M059J (cell line): ENCODE measurements at places on chromosomes 1 and 21.

DNA sequence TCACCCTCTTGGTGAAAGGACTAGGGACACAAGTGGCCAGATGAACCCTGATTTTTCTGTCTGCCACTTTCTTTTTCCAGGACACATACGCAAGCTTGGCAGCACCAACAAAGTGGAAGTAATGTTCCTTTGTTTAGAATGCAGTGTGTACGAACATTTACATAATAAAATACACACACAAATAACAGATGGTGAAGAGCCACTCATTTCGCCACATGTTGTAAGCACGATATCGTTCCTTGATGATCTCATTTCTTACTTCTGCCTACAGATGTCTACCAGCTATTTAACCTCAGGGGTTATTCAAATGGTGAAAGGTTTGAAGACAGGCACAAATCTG, 670.2 kb upstream of the CXADR start:
- DNase-seq = no peak

DNA sequence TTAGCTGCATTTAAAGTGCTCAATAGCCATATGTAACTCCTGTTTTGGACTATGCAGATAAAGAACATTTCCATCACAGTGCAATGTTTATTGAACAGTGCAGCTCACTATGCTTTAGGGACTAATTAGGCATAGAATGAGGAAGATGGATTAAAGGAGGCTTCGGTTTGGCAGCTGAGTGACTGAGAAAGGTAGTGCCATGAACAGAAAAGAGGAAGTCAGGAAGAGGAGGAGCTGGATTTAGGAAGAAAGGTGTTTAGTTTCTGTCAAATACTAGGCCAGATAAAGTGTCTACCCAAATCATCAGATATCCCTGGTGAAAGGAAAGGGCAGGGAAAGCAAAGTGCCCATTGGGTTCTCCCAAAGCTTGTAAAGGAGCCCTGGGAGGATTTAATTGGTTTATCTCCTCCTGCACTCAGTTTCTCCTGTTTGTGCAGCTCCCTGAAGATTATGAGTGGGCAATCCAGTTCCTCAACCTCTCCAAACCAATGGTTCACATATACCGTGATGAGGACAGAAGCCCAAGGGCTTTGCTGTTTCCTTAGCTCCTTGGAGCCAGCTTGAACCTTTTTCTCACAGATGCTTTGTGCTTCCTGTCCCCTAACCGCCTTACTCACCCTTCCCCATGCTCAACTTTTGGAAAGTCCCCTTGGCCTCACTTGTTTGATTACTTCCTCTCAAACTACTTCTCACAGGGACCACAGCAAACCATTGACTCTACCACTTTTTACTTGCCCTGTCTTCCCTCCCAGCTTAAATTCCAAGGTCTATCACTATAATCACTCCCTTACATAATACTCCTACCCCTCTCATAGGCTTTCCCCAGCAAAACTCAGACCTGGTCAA, 3.5 kb upstream of the RAP1A start:
- DNase-seq = peak; percentile 14

GRCh38 chr21:37886726-37887299, 29.4 kb downstream of the KCNJ6 start:
- DNase-seq = peak; percentile 75

DNA sequence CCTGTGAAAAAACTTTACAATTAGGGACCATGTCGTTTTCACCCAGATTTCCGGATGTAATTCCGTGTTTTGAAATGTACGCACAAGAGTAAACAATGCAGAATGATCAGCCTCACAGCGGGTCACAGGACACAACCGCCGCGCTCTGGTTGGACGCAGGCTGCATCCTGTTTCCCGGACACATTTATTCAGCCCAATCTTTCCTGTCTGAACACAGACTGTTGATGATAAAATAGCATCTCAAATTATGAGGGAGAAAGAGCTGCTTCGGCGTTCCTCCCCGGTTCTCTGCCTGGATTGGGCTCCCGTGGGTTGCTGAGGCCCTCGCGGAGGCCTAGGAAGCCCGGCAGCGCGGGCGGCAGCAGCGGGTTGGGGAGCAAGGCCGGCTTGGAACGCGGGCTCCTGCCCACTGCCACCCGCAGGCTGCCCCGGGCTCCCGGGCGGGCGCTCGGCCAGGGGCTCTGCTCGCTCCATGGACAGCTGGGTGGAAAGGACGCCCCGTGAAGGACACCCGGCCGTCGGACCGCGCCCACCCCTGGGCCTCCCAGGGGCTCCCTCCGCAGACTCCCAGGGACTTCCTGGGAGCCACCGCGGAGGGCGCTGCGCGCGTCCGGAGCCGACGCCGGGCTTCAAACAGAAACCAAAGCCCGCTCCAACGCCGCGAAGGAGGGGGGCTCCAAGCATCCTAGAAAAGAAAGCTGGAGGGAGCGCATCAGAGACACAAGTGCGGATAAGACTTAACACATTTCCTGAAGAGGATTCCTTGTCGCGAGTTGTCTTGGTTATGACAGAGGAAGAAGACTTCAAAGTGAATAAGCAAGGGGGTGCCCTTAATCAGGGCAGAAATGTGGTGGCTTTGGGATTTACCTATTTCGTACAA, 122.3 kb downstream of the ESRRG start:
- DNase-seq = peak; percentile 64

DNA sequence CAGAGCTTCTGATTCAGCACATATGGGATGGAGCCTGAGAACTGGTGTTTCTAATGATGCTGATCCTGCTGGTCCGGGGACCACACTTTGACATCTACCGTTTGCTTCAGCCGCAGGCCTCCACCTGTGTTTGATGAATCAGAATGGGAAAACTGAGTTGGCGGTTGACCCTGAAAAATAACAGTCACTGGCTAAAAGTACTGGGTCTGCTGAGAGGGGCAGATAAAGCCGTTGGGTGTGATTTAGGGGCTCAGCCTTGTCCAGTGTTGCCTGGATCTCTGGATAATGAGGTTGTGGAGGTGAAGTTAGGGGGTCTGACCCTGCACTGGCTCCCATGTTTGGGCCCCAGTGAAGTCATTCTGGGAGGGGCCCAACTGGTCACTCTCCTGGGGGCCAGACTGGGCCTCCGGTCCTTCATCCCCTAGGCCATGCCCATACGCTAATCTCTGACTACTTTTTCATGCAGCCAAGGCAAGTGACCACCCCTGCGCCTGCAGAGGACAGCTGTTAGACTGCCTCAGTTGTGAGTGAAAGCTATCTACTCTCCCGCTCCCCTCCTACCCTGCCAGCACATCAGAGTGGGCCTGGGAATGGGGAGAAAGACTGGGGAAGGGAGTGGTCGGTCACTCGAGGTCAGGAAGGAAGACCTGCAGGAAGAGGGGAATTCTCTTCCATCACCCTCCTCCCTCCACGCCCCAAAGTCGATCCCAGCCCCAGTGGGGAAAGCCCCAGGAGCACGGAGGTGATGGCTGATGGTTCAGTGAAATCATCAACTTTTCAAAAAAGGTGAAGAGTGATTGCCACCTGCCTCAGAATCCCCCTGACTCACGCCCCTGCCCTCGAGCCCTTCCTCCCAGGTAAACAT, 27.7 kb downstream of the VASH2 start:
- peak; percentile 22 for DNase-seq

GRCh38 chr1:192703283-192704206, 67.6 kb downstream of the RGS13 start:
- DNase-seq = peak; percentile 52

- DNase-seq = no peak
These were observed 60.4 kb upstream of the NEK7 start for GRCh38 chr1:198096390-198096789.

GRCh38 chr1:205026181-205026580, 16.8 kb upstream of the CNTN2 start:
- DNase-seq = no peak

DNA sequence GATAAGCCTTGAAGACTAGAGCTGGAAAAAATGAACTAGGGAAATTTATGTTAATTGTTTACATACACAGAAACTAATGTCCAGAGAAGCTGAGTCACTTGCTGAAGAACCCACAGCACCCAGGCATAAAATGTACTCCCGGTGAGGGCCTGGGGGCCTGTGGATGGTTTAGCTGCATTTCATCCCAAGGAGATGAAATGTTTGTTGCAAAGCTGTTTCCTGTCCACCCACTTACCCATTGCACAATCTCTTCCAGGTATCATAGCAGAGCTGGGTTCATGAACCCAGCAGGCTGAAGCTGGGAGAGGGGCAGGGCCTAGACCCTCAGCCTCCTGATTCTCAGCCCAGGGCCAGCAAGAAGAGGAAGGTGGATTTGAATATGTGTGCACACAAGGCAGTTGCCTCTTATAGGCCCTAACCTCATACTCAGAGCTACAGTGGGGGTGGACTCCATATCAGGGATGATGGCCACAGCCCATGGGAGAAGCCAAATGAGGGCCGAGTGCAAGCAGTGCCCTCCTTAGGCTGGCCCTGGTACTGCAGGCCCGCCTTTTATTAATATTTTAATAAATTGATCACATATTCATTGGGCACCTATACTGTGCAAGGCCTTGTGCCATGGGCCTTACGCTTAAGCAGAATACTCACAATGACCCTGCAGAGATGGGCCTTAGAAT, 110.8 kb downstream of the LACTBL1 start:
- peak; percentile 80 for DNase-seq

GRCh38 chr1:243507001-243507671, 251.3 kb downstream of the SDCCAG8 start:
- no peak for DNase-seq

- peak; percentile 94 for DNase-seq
These were observed 93.1 kb downstream of the DMRTB1 start for GRCh38 chr1:53552146-53552861.

DNA sequence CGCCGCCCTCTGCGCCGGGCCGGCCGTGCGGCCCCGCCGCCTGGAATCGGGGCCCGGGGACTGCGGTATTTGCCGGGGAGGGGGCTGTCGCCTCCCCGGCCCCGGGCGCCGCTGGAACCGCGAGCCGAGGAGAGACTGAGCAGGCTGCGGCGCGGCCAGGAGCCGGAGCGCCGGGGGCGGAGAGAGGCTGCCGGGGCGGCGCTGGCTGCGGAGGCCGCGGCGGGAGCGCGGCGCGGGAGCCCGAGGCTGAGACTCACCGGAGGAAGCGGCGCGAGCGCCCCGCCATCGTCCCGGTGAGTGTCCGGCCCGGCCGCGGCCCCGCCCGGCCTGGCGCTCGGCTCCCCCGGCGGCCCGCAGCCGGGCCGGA, 746 bp downstream of the DYRK1A start:
- DNase-seq = no peak

DNA sequence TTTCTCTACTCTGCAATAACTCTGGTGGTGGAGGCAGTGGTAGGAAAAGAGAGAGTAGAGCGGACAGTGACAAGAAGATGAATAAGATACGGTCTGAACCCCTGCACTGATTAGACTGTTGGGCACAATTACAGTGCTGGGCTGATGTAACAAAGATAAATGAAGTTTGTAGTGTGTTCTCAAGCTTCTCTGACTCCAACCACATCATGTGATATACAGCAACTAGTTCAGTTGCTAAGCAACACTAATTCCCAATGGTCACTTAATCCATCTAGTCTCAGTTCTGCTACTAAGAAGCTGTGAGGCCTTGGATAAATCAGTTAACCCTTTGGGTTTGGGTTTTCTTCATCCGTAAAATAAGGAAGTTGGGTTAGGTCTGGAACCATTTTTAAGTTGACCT, 17.3 kb downstream of the DDR2 start:
- DNase-seq = no peak

- no peak for DNase-seq
These were observed 84.7 kb downstream of the PDE9A start for GRCh38 chr21:42737951-42738590.
